ENCODE measurements at places on chromosomes 3 and 15. TPM values are rescaled to one million over a fixed set of nuclear protein-coding genes. Genes with fewer than 3 reads are reported as not detected.

GRCh38 chr3:82165266-82165665 lies 403.8 kb upstream of the GBE1 start:
- DNase-seq: no peak

- DNase-seq: peak; percentile 19
Observed at GRCh38 chr3:4290272-4290893, 12.8 kb upstream of the SETMAR start.

GRCh38 chr15:34708422-34708821 lies 46.4 kb downstream of the GJD2 start:
- no peak for DNase-seq

GRCh38 chr3:18830087-18830486 lies 318.2 kb upstream of the KCNH8 start:
- no peak for DNase-seq

- DNase-seq: no peak
Observed at GRCh38 chr15:87083201-87083600, 1003.5 kb downstream of the AGBL1 start.

DNA sequence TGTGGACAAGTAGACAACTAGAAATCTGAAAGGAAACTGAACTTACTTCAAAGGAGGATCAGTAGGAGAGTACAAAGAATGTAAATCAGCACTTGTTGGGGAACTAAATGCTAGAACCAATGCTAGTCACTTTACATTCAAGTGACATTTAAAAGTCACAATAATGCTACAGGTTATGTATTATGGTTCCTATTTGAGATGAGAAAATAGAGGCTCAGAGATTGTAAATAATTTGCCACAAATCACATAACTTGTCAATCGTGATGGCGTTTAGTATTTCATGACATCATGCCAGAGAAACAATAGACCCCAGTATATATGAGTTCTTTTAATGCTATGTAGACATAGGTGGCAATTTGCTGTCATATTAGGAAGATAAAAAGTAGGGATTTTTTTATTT lies 467.8 kb upstream of the CBLB start:
- DNase-seq: no peak

- no peak for DNase-seq
Observed at GRCh38 chr3:194974468-194975135, 288.9 kb downstream of the FAM43A start.

- no peak for DNase-seq
Observed at GRCh38 chr3:38471260-38471857, 17.7 kb downstream of the ACVR2B start.

Gene KAT2B
- 21.0 TPM for polyA plus RNA-seq

Gene C3orf33
- polyA plus RNA-seq: 3.1 TPM

Gene GOLGA6D
- 0.30 TPM for polyA plus RNA-seq

Gene TTC14
- 39.2 TPM for polyA plus RNA-seq

Data from forelimb muscle (tissue), 1 donor.